Neural crest cell (in vitro differentiated cells): ENCODE measurements at places on chromosomes 5 and 9. TPM values are rescaled to one million over a fixed set of nuclear protein-coding genes. Genes with fewer than 3 reads are reported as not detected.

- DNase-seq: no peak
These were observed 204.9 kb upstream of the TRPM3 start for GRCh38 chr9:71326360-71326759.

GRCh38 chr9:115850548-115851304 is 302.9 kb upstream of the PAPPA start:
- DNase-seq: no peak

- no peak for DNase-seq
These were observed 65.5 kb downstream of the SYK start for GRCh38 chr9:90867101-90867500.

DNA sequence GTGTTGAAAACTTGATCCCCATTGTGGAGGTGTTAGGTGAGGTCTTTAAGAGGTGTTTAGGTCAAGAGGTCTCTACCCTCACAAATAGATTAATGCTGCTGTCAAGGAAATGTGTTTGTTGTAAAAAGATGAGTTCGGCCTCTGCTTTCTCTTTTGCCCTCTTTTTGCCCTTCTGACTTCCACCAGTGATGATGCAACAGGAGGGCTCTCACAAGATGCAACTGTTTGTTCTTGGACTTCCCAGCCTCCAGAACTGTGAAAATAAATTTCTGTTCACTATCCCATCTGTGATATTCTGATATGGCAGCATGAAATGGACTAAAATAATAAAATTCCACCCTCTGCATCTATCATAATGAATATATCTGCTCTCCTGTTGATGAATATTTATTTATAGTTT is 650.0 kb upstream of the ZNF608 start:
- no peak for DNase-seq

DNA sequence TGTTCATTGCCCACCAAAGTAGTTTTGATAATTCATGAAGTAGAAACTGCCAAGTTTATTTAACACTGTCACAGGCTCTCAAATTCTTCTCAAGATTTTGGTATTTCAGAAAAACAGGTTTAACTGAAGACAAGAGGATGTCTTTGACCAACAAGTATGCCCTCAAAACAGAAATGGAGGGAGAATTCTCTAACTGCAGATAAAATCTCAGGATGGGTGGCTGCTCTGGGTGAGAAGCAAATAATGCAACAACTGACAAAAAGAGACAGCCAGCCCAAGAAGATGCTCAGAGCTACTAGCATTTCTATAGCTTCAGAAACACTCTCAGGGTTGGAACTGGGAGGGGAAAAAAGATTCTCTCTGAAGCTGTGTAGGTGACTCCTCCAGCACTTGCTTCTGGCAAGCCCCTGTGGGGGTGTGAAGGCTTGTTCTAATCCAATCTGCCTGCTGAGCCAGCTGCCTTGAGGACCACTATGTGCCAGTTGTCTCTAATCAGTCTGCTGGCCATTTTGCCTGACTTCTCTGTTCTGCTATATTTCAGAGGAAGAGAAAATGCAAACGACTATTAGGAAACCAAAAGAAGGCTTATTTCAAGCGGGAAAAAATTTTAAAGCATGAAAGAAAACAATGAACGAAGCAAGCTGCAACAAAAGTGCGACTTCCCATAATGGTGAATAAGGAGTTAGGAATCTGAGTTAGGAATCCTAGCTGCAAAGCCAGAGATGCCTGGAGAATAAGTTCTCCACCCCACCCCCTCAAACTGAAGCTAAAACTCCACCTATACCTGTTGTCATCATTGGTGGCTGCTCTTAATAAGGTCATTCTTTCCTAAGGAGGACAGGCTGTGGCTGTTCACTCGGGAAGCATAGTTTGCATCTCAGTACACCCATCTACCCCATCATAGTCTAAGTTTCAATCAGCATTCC is 147.5 kb downstream of the GNAQ start:
- no peak for DNase-seq

- no peak for DNase-seq
These were observed 213.7 kb downstream of the FSTL4 start for GRCh38 chr5:133398646-133399101.

- no peak for DNase-seq
These were observed 60.3 kb downstream of the ADAMTS2 start for GRCh38 chr5:179284751-179285631.

DNA sequence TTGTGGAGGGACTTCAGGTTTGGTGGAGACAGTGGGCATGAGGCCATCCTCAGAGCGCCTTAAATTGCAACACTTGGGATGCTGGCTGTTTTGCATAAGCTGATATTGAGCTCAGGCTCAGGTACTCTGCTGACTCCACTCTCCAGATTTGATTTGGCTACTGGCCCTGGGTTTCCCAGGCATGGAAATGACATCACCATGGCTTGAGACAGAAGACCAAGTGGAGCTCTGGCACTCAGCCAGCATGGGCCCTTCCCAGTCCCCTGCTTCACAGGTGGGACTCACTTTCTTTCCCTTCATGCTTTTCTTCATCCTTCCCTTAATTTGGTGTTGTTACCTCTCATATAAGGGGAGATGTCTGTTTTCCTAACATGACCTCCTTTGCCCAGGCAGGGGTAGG is 72.0 kb upstream of the IL12B start:
- no peak for DNase-seq

DNA sequence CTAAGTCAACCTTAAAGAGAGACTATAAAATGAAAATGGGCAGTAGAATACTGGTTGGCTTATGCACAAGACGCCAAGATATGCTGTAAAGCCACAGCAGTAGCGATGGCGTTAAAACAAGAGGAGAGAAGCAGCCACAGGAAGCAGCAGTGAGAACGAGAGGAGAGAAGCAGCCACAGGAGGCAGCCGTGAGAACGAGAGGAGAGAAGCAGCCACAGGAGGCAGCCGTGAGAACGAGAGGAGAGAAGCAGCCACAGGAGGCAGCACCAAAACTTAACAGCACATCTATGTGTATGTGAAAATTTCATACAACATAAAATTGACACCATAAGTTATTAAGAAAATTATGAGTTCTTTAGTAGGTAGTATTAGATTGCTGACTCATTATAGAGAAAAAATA is 2318.6 kb upstream of the ACO1 start:
- DNase-seq: no peak

DNA sequence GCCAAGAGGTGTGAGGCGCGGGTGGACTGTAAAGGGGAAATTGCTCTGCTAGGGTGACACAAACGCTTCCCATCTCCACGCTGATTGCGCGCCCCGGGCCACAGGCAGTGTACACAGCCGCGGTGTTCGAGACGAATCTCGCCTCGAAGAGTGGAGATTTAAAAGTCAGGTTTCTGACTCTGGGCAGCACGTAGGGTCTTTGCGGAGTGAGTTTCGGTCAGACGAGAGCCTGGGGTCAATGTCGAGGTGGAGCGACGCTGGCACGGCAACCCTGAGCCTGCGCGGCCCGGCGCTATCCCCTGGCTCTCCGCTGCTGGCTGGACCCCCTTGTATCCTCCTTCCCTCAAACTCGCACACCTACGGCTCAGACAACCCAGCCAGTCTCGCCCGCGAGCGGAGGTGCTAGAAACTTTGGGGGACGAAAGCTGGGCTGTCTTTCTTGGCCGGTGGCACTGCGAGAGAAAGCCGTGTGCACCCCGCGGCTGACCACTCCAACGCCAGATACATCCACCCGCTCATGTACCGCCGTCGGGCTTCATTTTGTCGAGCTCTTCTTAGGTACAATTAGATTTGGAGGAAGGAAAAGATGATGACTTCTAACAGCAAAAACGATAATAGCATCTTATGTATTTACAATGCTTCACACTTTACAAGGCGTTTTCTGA is 5.4 kb upstream of the FOXB2 start:
- peak; percentile 8 for DNase-seq

- DNase-seq: no peak
These were observed 36.8 kb upstream of the NFIB start for GRCh38 chr9:14350754-14351153.

- no peak for DNase-seq
These were observed 153.3 kb downstream of the ST8SIA4 start for GRCh38 chr5:100749771-100750284.

DNA sequence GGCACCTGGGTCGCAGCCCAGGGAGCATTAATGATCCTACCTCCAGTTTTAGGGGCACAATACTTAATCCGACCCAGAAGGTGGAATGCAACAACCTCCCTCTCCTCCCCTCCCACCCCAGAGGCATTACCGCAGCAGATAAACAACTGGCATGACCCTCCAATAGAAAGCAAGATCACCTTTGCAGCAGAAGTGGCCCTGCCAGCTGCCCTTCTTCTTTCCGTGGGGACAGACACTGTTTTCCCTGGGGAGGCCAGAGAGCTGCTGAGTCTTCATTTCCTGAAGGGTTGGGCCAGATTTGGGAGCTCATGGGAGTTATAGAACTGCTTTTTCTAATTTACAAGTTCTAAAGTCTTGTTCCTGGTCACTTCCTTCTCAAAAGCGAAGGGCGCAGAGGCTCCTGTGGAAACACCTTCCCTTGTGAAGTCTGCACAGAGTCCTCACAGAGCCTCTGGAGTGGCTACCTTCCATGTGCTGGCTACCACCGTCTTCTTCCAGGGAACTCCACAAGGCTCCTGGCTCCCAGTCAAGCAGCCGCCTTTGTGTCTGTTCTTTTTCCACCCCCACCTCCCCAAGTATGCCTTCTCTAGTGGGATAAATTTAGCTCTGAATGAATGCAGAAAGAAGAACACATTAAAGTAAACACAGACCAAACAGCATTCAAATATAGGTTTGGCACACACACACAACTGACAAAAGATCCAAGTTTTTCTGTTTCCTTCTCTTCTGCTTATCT is 8.0 kb upstream of the PALM2AKAP2 start:
- DNase-seq: no peak

GRCh38 chr5:117020999-117021398 is 446.4 kb upstream of the SEMA6A start:
- DNase-seq: no peak

DNA sequence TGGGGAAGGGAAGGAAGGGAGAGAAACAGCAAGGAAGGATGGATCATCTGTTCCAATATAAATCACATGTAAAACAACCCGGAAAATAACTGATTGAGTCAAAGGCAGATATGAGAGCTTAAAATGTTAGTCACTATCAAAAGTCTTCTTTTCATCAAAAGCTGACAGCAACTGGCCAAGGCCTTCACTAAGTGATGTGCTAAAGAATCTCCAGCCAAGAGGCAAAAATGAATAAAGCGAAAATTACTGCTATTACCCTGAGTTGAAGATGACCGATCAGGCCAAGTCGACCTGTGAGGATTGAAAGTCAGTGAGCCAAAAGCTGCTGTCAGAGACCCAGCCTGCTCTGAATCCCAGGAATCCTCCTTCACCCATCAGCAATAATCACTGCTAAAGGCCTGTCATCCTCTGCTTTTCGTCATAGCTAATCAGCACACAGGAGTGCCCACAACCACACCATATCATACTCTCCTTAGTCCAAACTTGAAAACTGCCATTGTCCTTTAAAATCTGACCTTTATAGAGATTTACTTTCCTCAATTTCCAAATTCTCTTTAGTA is 736.9 kb downstream of the TLE1 start:
- DNase-seq: no peak

- DNase-seq: peak; percentile 70
These were observed 36.7 kb downstream of the MTREX start for GRCh38 chr5:55344392-55344992.

PCDHA2 gene
- total RNA-seq: 1.2 TPM in 2 replicates

P4HA2 gene
- 10.8 and 11.3 TPM in 2 replicates for total RNA-seq

SGCD gene
- total RNA-seq: 0.25 and 0.33 TPM in 2 replicates

TMEM232 gene
- 3.0 and 6.1 TPM in 2 replicates for total RNA-seq

PCDHA11 gene
- total RNA-seq: 6.5 and 6.8 TPM in 2 replicates

C5orf46 gene
- not detected in 2 replicates for total RNA-seq

WDR41 gene
- 57.5 and 60.5 TPM in 2 replicates for total RNA-seq

COL23A1 gene
- total RNA-seq: 33.7 and 34.0 TPM in 2 replicates
